ENCODE measurements at places on chromosomes 6 and 20. TPM values are rescaled to one million over a fixed set of nuclear protein-coding genes. Genes with fewer than 3 reads are reported as not detected.

- no peak for DNase-seq
Measured at GRCh38 chr20:47315339-47316056, 41.0 kb downstream of the ZMYND8 start.

DNA sequence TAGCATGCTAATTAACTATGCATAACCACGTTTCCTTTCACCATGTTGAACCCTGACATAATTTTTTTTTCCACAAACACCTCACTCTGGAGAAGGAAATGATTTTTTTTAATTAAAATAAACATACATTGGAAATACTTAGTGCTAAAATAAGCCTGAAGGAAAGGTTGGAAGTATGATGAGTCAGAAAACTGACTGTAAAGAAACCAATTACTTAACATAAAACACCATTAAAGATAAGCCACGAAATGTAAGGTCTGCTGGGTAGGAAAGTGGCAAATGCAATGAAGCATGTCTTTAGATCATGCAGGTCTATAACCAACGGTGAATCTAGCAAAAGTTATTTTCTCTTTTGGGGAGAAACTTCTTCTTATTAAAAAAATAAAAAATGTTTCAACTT is 47.5 kb downstream of the OPRM1 start:
- no peak for DNase-seq

DNA sequence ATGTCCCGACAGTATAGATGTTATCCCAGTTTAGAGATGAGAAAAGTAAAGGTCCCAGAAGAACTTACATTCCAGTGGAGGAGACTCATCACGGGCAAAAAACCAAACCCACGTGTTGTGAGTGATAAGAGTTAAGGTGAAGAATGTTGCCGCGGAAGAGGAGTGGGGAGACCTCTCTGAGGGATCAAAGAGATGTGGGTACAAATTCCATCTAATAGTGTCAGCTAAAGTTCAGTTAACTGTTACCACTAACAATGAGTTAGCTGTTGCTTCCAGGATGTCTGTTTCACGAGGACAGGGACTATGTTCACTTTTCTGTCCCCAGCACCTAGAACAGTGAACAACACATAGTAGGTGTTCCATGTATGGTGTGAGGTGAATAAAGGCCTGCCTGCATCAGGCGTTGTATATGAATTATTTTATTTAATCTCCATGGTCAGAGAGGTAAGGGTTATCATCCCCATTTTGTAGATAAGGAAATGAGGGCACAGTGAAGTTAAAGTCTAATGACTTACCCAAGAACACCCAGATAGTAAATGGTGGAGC is 39.8 kb upstream of the RSPO4 start:
- no peak for DNase-seq

GRCh38 chr6:30760549-30760948 is 16.2 kb upstream of the IER3 start:
- no peak for DNase-seq

- no peak for DNase-seq
Measured at GRCh38 chr6:10511477-10511876, 9.7 kb upstream of the GCNT2 start.

GRCh38 chr20:50491168-50491567 is 19.0 kb upstream of the PTPN1 start:
- DNase-seq: no peak

DNA sequence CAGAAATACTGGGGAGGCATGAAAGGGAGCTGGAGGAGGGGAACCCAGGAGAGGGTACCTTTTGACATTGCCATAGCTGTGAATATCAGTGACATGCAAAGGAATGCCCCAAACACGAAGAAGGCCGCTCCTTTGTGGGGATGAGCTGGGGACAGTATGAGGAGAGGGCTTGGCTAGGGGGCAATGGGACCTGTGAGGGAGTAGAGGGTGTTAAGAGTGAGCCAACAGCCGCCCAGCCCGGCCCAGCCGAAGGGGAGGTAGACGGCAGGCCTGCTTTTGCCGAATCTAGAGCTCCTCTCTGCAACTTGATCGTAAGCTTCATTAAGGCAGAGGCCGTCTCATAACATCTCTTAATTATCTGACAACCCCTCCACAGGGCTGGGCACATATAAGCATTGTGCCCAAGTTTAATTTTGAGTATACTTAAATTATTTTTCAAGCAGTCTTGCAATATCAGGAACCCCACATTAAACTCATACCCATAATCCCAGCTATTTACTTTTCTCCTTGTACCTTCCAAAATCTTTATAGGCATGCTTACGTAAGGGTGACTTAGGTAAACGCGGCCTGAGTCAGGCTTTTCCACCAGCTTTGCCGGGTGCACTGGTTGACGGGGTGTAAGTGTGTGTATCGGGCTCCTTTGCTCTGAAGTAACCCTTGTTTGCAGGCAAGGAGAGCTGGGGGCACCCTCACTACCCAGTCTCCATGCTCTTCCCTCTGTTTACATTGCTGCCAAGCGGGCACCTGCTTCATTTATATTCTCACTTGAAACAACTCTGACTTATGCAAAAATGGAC is 24.9 kb upstream of the VEGFA start:
- DNase-seq: no peak

DNA sequence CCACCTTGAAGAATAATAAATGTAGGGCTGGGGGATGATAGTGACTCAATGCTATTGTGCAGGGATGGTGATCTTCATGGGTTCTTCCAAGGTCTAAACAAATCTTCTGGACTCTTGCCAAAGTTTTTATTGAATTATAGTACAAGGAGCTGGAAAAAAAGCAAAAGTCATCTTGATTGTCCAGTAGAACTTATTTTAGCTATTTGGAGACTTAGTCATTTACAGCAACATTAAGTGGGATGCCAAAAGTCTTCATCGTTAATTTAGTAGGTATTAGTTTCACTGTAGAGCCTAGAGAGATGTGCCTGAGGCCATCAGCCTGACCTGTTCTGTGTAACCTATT is 212.9 kb upstream of the TBX18 start:
- DNase-seq: no peak

Gene LY6G5B
- 15.6 TPM for polyA plus RNA-seq

- DNase-seq: no peak
Measured at GRCh38 chr6:142446168-142446567, 144.4 kb downstream of the ADGRG6 start.

Gene DBNDD2
- 25.0 TPM for polyA plus RNA-seq

DNA sequence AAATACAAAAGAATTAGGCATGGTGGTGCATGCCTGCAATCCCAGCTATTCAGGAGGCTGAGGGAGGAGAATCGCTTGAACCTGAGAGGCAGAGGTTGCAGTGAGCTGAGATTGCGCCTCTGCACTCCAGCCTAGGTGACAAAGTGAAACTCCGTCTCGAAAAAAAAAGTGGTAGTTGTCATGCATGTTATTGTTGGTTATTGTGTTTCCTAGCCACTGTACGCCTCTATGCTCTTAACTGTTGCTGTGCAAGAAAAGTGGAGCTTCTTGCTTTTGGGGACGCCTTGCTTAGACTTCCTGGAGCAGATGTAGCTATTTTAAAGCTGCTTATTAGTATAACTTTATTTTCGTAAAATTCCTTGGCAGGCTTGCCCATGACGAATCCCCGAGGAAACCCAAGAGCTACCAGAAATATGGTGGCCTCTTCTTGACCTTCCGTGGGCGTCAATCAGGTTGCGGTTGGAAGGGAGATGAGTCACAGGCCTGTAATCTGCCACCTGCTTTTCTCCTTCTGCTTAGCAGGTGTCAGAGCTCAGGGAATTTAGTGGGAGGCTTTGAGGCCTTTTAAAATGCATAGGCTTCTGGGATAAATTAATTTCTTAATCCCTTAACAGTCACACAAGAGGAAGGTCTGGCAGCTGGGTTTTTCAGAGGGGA is 17.3 kb downstream of the GABRR2 start:
- no peak for DNase-seq

DNA sequence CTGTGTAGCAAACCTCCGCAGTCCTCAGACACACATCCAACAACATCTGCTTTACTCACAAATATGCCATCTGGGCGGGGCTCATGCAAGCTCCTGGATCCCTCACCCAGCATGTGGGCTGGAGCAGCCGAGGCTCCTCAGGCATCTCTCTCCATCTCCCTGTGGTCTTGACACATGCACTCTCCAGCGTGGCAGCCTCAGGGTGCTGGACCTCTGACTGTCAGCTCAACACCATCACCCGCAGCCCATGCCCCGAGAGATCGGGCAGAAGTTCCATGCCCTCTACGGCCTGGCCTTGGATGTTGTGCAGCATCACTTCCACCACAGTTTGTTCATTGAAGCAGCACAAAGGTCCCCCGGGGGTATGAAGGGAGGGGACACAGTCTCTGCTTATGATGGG is 32.6 kb upstream of the CD93 start:
- DNase-seq: no peak

- no peak for DNase-seq
Measured at GRCh38 chr6:134517868-134518267, 200.0 kb upstream of the SGK1 start.

- no peak for DNase-seq
Measured at GRCh38 chr6:131787766-131788712, 19.8 kb upstream of the ENPP1 start.

GRCh38 chr6:8995156-8995555 is 559.8 kb upstream of the SLC35B3 start:
- DNase-seq: no peak

Gene ZFAND3
- polyA plus RNA-seq: 164 TPM

- no peak for DNase-seq
Measured at GRCh38 chr20:39574061-39574460, 611.9 kb downstream of the DHX35 start.

GRCh38 chr6:106773522-106773921 is 144.1 kb downstream of the QRSL1 start:
- no peak for DNase-seq

GRCh38 chr20:47800623-47801022 is 15.3 kb upstream of the SULF2 start:
- DNase-seq: no peak

DNA sequence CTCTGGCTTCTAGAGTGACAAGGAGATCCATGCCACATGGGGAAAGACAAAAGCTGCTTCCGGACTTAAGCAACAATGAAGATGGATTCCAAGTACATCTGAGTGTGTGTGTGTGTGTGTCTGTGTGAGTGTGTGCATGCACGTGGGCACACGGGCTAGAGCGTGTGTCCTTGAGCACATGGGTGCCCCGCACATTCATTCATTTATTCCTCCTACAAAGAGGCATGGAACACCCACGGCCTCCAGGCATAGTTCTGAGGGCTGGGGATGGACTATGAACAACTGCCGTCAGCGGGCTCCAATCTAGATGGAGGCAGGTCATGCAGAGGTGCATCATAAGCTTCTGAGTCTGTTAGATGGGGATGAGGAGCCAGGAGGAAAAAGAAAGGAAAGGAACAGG is 49.1 kb downstream of the GRM4 start:
- DNase-seq: no peak

Gene FAM209A
- polyA plus RNA-seq: not detected

DNA sequence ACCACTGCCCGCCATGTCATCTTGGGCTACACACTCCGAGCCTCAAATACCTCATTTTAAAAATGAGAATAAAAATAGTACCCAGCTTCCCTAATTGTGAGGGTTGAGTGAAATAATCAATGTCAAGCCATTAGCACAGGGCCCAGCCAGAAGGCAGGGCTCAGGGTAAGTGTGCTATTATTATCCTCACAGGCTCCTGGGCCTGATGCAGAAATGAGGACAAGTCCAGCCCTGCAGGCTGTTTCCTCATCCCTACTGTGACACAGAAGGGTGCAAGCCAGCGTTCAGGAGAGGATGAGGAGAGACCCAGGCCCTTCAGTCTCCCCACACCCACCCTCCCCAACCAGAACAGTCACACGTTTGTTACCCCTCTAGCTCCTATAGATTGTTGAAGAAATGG is 4.0 kb downstream of the DLK2 start:
- DNase-seq: no peak

- DNase-seq: no peak
Measured at GRCh38 chr6:110615722-110616121, 139.3 kb upstream of the SLC22A16 start.

GRCh38 chr6:140809694-140810101 is 1323.0 kb upstream of the GJE1 start:
- DNase-seq: no peak

Gene NINL
- polyA plus RNA-seq: 47.1 TPM

GRCh38 chr6:163077134-163077533 is 337.4 kb upstream of the QKI start:
- DNase-seq: no peak

GRCh38 chr20:13809373-13809772 is 24.5 kb downstream of the NDUFAF5 start:
- no peak for DNase-seq

Gene C6orf47
- 20.7 TPM for polyA plus RNA-seq

Gene ADGB
- polyA plus RNA-seq: 0.67 TPM

Gene CST3
- 116 TPM for polyA plus RNA-seq

DNA sequence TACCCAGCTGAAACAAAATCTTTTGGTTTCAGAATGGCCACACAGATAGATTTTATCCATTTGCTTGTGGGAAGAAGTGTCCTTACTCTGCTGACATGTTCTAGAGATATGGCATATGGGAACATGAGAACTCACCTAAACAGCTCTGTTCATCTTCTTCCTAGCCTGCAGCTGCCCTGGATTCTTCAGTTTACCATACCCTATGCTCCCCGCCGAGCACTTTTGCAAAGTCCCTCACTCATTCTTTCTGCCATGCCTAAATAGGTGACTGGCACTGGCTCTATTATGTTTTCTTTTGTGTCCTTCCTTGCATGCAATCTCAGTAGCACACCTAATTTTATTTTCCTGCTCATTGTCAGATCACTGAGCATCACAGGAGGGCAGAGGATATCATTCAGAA is 293.7 kb upstream of the RSPO3 start:
- DNase-seq: no peak

DNA sequence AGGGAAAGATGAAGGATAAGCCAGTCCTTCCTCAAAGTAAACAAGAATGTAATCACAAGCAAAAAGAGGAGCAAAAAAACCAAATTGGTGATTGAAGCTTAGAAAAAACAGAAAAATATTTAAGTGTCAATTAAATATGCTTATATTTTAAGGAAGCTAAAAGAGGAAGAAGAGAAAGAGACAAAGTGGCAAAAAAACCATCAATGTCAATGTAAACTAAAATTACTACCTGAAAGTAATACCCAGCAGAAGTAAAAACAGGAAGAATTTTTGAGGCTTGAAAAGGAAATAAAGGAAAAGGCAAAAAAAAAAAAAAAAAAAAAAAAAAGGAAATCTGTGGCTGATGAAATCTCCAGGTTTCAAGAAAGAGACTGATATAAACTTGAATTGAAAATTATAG is 36.2 kb upstream of the OGFRL1 start:
- no peak for DNase-seq

DNA sequence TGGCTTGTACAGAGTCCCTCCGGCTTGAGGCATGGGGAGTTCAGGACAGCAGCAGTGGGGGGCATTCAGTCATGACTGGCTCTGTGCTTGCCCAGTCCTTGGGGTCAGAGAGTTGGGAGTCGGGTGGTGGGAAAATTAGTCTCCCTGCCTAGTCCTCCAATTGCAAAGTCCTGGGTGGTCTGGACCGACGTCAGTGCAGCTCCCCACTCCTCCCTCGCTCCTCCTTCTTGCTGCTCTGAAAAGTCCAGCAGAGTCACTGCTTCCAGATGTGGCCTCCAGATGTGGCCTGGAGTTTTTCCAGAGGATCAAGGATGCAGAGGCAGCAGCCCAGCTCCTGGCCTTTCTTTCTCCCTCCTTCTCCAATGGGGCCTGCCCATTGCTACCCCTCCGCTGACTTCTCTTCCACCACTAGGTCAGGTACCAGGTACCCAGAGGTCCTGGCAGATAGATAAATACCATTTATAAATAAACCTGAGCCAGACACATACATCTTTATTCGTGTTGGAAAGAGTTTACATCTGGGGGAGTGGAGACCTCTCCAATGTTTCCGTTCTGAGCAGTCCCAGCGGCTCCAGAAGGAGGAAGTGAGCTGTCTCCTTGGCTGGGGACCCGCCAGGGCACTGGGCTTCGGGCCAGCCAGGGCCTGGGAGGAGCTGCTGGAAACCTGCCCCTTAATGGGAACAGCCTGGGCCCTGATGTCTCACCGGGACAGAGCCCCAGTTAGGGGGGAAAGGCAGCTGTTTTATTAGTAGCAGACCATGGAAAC is 49.0 kb upstream of the RNF24 start:
- DNase-seq: peak; percentile 77

Gene COL10A1
- polyA plus RNA-seq: 0.54 TPM

Gene PBOV1
- polyA plus RNA-seq: not detected
